ENCODE measurements at places on chromosomes 7 and 10. TPM values are rescaled to one million over a fixed set of nuclear protein-coding genes. Genes with fewer than 3 reads are reported as not detected.

Gene ZNF37A
- total RNA-seq, result 5.6 TPM

Gene HKDC1
- 0.04 TPM for total RNA-seq

Gene CRPPA
- total RNA-seq, result 0.80 TPM

- ATAC-seq, result no peak
Observed at GRCh38 chr10:35986756-35987502, 344.8 kb upstream of the FZD8 start.

DNA sequence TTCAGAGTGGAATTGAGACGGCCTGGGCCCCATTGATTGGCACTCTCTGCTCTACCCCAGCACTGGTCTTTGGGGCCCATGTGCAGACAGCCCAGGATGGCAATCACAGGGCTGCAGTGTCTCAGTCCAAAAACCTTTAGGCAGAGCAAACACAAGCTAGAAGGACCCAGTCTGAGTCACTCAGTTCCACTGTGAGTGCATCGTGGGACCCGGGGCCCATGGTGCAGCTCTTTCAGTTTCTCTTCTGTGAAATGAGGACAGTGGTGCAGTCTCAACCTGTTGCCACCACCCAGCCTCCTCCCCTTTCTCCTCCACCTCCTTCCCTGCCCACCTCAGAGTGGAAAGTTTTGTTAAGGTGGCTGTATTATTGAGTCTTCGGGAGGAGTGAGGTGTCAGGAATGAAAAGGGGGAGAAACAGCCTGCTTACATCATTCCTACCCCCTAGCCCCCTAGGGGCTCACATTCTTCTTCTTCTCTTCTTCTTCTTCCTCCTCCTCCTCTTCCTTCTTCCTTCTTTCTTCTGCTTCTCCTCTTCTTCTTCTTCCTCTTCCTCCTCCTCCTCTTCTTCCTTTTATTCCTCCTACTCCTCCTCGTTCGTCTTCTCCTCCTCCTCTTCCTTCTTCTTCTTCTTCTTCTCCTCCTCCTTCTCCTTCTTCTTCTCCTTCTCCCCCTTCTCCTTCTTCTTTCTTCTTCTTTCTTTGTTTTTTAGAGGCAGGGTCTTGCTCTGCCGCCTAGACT is 19.5 kb upstream of the CARD11 start:
- no peak for ATAC-seq

DNA sequence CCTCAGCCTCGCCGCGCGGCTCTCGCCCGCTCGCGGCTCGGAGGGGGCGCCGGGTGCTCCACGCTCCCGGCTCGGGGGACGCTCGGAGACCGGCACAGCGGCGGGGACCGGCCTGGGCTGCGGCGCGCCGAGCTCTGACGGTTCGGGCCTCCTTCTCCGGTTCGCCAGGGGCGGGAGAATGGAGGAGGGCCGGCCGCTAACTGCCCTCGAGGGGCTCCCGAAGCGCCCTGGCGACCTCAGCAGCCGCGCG is 232 bp upstream of the GRID1 start:
- no peak for ATAC-seq

DNA sequence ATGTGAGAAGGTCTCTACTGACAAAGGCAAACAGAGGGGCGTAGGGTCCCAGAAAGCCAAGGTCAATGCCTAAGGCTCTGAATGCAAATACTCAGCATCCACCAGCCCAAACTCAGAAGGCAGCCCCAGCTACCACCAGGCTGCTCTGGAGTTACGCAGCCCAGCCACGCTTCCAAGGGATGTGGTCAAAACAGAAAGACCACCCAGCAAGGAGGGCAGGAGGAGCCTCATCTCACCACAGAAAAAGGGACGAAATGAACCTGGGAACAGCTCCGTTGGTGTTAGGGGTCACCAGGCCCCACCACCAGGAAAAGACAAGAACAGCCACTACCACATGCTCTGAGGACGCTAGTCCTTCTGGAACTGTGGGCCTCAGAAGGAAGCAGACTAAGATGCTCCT is 65.1 kb downstream of the CTBP2 start:
- ATAC-seq, result no peak
